ENCODE measurements at places on chromosomes 4 and X.
A peak's percentile ranks its signal among the peaks of the same experiment; 100 is the strongest.

DNA sequence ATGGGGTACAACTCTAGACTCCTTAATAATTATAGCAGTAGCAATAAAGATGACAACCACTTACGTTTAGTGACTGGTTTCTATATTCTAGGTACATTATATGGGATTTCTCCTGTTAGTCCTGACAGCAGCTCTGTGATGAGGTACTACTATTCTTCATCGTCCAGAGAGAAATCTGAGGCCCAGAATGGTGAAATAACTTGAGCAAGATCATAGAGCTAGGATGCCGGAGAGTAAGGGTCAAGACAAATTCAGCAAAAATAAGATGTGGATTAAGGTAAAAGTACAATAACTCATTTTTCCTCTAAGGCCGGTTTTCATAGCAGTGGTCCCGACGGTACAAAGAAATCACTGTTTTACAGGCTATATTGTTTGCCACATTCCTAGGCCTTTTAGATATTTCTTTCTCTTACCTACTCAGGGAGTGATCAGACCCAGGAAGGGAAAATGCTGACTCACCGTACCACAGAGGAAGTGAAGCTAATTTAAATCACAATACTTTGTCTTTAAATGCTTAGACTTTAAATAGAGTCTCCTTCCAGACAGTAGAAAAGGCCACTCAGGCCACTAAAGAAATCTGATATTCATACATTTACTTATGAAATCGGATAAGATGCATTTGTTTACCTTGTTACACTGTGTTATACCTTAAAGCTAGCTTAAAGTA lies 2023.0 kb upstream of the AGA start:
- DNase-seq, result no peak
- no peak overlapping the region for H3K4me3 ChIP-seq
- H3K4me1 ChIP-seq, result no peaks in the 10 kb centered on the region
- H3K27me3 ChIP-seq, result no peaks in the 10 kb centered on the region
- H3K36me3 ChIP-seq, result no peaks in the 10 kb centered on the region

DNA sequence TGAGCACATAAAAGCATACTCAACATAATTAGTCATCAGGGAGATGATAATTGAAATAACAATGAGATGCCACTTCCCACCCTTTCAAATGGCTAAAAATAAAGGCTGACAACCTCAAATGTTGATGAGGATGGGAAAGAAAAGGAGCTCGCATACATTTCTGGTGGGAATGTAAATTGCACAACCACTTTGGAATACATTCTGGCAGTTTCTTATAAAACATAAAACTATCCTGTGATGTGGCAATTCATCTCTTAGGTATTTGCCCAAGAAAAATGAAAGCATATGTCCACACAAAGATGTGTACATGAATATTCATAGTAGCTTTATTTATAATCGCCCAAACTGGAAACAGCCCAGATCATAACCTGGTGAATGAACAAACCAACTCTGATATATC lies 687 bp upstream of the ZNF275 start:
- DNase-seq, result no peak
- H3K36me3 ChIP-seq, result peaks cover 7% of the 10 kb centered on the region
- no peaks in the 10 kb centered on the region for H3K27me3 ChIP-seq

DNA sequence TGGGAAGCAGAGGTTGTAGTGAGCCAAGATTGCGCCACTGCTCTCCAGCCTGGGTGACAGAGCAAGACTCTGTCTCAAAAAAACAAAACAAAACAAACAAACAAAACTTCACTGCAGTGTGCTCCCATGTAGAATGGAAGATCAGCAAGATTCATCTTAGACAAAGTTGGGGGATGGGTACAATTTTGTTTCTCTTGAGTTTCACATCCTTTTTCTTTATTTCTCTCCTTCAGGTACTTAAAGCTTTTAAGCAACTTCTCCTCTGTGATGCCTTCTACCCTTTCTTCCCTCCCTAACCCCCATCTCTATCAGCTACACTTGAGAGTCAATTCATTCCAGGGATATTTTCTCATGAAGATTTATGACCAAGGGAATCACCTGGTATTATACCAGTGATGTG lies 15.5 kb upstream of the RBBP7 start:
- H3K4me1 ChIP-seq, result peaks cover 9% of the 10 kb centered on the region
- H3K36me3 ChIP-seq, result no peaks in the 10 kb centered on the region
- H3K27ac ChIP-seq, result no peak overlapping the region
- no peak for DNase-seq
- peaks cover 31% of the 10 kb centered on the region for H3K27me3 ChIP-seq

- H3K4me1 ChIP-seq, result no peaks in the 10 kb centered on the region
- H3K27ac ChIP-seq, result no peak overlapping the region
- H3K36me3 ChIP-seq, result no peaks in the 10 kb centered on the region
- DNase-seq, result no peak
- no peaks in the 10 kb centered on the region for H3K27me3 ChIP-seq
- H3K4me3 ChIP-seq, result no peak overlapping the region
Observed at GRCh38 chr4:161097821-161098220, 1066.0 kb downstream of the FSTL5 start.

- H3K4me3 ChIP-seq, result peak overlapping the region; percentile 97
- H3K4me1 ChIP-seq, result peaks cover 22% of the 10 kb centered on the region
- H3K36me3 ChIP-seq, result peaks cover 18% of the 10 kb centered on the region
- no peak for DNase-seq
- H3K27me3 ChIP-seq, result no peaks in the 10 kb centered on the region
- no peak overlapping the region for H3K27ac ChIP-seq
Observed at GRCh38 chr4:107718351-107718965, 1.6 kb downstream of the PAPSS1 start.
